Prostate gland (tissue), 2 donors: ENCODE measurements at places on chromosomes 5 and 9.
A peak's percentile ranks its signal among the peaks of the same experiment; 100 is the strongest.

DNA sequence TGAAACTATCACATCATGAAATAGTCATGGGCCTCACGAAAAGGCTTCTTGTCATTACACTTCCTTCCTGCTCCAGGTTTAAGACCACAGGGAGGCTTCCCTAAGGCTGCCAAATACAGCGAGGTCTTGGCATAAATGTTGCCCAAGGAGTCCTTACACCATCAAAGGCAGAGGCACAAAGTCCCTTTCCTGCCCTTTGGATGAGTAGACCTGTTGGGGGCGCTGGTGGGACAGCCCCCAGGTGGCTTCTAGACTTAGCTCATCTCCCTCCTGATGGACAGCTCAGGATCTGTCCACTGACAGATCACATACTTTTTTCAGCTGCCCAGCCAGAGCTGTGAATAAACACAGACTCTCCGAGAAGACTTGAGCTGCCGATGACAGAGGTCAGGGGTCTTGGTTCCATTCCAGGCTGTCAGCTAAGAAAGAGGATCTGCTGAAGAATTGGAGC lies 15.5 kb upstream of the MEGF9 start:
- DNase-seq = no peak

DNA sequence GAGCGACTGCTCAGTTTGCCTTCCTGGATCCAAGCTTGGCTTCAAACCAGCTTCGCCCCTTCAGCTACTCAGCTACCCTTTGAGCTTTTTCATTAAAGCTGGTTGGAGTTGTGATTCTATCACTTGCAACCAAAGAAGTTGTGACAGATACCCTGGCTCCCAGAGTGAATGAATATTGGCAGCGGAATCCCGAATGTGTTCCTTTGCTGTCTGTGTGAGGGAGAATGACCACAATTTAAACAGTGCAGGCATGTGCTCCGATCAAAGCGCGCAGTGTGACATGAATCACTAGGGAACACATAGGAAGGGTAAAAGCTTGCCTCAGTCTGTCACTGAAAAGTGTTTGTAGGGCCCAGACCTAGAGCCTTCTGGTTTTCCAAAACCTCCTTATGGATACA lies 6.6 kb upstream of the AFAP1L1 start:
- DNase-seq = no peak

- DNase-seq = no peak
Observed at GRCh38 chr5:95086927-95087815, 197.7 kb downstream of the MCTP1 start.

GRCh38 chr9:69079186-69079585 lies 43.6 kb downstream of the FXN start:
- no peak for DNase-seq

- no peak for DNase-seq
Observed at GRCh38 chr5:172858511-172858989, 24.5 kb downstream of the ERGIC1 start.

GRCh38 chr9:16257604-16258003 lies 612.9 kb downstream of the BNC2 start:
- no peak for DNase-seq

- DNase-seq = peak; percentile 67
Observed at GRCh38 chr9:122125158-122125508, 32.0 kb upstream of the TTLL11 start.

GRCh38 chr9:4812858-4813257 lies 20.1 kb downstream of the RCL1 start:
- DNase-seq = no peak

GRCh38 chr5:117488976-117489500 lies 914.4 kb upstream of the SEMA6A start:
- no peak for DNase-seq

- DNase-seq = no peak
Observed at GRCh38 chr9:19999491-20000057, 210.7 kb upstream of the SLC24A2 start.

DNA sequence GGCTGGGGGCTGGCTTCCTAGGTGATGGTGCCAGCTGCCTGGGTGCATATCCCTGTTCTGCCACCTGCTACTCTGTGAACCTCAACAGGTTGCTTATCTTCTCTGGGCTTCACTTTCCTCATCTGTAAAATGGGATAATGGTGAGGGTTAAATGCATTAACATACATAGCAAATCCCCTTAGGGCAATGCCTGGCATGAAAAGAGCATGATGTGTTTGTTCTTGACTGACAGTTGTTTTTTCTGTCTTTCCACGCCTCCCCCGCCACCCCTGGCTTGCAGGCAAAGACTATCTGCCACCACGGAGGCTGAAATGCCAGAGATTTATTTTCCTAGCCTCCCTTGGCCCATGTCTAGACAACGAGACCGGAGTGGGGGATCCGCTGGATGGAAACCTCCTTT lies 280.5 kb downstream of the NSG2 start:
- DNase-seq = no peak

DNA sequence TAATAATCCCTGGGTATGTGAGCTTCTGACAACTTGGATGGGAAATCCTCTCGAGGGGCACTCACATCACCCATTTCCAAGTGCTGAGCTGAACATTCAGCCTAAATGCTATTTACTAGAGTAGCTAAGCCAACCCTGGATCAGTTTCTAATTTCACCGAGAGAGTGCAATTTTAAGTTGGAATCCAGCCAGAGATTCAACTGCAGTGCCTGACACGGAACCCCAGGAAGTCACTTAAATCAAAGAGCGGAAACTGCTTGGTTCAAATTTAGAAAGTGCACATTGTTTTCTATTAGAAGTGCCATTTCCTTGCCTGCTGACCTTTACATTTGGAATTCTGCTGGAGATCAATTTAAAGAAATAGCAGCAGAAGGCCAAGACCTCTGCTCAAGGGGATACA lies 8.8 kb downstream of the SPRY4 start:
- no peak for DNase-seq

- no peak for DNase-seq
Observed at GRCh38 chr5:93346301-93346700, 234.7 kb downstream of the NR2F1-AS1 start.

DNA sequence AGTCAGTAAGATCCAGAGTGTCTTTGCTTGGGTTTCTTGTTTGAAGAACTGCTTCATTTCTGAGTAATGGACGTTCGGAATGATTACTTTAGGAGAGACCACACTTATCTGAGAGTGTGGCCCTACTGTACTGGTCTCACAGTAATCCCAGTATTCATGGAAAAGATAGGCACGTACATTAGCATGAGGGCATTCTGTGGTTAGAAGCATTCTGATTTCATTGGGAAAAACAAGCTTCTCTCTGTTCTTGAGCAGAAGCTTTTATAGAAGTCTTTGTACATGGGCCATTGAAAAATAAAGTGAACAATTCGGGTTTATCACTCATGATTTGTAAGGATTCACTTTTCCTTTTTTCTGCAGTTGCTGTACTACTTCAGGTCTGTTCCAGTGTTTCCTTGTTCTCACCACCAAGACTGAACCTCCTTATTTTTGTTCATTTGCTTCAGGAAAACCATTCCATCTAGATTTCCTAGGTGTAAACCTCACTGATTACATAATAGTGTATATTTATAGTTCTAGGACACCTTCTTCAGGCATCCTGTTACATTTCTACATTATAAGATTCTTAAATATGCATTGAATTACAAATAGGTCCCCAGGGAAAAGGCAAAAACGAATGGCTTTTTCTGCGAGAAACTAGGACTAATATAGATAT lies 10.1 kb downstream of the TGFBR1 start:
- no peak for DNase-seq
